NCI-H460 (cell line): ENCODE measurements at places on chromosomes 4 and X. TPM values are rescaled to one million over a fixed set of nuclear protein-coding genes. Genes with fewer than 3 reads are reported as not detected.

- DNase-seq: no peak
Observed at GRCh38 chr4:145069361-145069760, 28.6 kb downstream of the ANAPC10 start.

GRCh38 chr4:85696661-85697060 lies 221.7 kb downstream of the ARHGAP24 start:
- DNase-seq: no peak

- DNase-seq: no peak
Observed at GRCh38 chr4:6395466-6396228, 76.8 kb downstream of the PPP2R2C start.

GRCh38 chr4:10974371-10974770 lies 289.8 kb upstream of the CLNK start:
- DNase-seq: no peak

DNA sequence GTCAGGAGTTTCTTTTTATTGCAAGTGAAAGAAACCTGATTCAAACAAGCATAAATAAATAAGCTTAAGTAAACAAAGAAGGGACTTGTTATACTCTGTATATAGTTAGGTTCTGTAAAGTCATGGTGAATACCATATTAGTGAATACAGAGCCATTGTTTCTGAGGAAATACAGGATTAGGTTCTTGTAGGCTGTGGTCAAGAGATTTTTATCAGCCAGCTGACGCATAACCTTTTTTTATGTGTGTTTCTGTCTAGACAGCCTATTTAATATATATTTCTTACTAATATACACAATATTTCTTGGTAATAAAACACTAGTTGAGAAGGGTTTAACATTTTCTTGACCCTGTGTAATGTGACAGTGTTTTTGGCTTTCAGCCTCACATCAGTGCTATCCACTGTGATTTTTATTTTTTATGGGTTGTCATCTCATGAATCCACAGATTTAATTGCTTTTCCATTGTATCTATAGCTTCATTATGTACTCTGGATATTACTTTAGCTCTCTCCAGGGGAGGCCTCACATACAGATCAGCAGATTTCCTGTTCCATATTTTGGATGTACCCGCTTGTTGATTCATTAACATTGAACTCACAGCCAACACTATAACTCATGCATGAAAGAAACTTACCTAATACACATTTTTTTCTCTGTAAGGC lies 8.0 kb downstream of the HERC3 start:
- no peak for DNase-seq

- DNase-seq: peak; percentile 38
Observed at GRCh38 chrX:49041744-49042580, 1.2 kb downstream of the TFE3 start.

DNA sequence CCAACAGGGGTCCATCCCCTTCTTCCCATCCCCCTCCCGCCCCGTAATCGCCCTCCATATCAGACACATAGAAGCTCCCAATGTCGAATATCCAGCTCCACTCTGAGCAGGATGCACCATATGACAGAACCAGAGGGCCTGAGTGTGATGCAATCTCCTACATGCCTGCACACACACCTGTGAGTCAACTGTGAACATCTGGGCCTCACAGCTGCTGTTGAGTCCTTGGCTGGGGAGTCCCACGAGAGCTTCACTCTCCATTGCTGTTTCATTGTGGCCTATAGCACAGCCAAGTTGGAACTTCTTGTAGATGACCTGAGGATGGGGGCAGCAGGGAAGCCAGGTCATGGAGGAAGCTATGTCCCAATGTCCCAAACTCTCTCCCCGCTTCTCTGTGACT lies 8.2 kb downstream of the SLC38A5 start:
- no peak for DNase-seq

DNA sequence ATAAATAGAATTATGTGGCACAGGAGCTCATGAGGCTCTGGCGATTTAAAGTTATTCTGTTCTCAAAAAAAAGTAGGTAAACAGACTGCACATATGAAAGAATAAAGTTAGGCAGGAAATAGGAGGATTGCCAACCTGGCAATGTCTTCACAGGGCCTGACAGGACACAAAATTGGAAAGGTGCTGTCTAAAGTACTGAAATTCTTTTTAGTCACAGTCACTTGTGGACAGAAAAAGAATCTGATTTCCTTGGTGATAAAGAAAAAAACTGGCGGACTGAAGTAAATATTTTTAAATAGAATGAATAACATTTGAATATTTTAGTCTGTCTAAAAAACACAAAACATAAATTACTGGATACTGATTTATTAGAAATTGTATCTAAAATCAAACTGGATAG lies 124.4 kb downstream of the VEGFC start:
- DNase-seq: no peak

- DNase-seq: no peak
Observed at GRCh38 chr4:3213106-3213425, 35.9 kb upstream of the MSANTD1 start.

GRCh38 chr4:6881908-6882307 lies 27.7 kb upstream of the TBC1D14 start:
- no peak for DNase-seq

- DNase-seq: no peak
Observed at GRCh38 chr4:168150420-168151050, 58.2 kb downstream of the ANXA10 start.

- DNase-seq: no peak
Observed at GRCh38 chr4:48367016-48367415, 25.7 kb downstream of the SLAIN2 start.

GRCh38 chrX:153865685-153866084 lies 20.3 kb downstream of the L1CAM start:
- DNase-seq: no peak

DNA sequence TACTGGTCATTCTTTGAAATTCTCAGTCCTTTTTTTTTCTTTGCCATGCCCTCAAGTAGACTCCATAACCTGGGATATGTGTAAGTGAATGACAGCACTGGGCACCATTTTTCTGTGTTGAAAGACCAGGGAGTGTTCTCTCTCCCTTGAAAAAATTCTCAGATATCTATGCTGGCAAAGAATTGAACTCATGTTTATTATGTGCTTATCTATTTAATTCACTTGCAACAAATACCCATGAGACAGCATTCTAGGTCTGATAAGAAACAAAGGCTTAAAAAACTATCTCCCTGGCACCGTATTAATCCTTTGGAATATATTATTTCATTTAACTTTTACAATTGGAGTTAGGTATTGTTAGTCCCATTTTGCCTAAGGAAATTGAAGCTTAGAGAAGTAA lies 36.7 kb downstream of the LARP7 start:
- no peak for DNase-seq

DNA sequence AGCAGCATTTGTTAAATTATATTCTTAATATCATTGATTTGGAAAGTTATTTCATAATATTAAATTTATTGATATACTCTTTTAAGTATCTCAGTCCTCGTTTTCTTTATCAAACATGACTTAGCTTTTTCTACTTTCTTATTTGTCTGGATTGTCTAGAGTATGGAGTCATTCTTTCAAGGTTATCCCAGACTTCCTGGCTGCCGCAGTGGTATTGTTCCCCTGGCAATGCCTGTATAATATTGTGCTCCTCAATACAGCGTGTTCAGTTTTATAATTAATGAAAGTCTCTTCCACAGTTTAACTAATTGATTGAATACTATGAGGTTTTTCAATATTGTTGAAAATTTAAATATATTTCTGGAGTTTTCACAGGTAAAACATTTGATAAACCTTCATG lies 310.9 kb downstream of the ANKRD50 start:
- no peak for DNase-seq

GRCh38 chr4:118810991-118811764 lies 24.7 kb downstream of the SEC24D start:
- DNase-seq: no peak

GRCh38 chrX:47264483-47265173 lies 31.8 kb downstream of the USP11 start:
- DNase-seq: no peak

GRCh38 chrX:2933125-2933900 lies 4.2 kb upstream of the ARSD start:
- DNase-seq: no peak

- no peak for DNase-seq
Observed at GRCh38 chrX:130246084-130246483, 22.6 kb downstream of the ZNF280C start.

DNA sequence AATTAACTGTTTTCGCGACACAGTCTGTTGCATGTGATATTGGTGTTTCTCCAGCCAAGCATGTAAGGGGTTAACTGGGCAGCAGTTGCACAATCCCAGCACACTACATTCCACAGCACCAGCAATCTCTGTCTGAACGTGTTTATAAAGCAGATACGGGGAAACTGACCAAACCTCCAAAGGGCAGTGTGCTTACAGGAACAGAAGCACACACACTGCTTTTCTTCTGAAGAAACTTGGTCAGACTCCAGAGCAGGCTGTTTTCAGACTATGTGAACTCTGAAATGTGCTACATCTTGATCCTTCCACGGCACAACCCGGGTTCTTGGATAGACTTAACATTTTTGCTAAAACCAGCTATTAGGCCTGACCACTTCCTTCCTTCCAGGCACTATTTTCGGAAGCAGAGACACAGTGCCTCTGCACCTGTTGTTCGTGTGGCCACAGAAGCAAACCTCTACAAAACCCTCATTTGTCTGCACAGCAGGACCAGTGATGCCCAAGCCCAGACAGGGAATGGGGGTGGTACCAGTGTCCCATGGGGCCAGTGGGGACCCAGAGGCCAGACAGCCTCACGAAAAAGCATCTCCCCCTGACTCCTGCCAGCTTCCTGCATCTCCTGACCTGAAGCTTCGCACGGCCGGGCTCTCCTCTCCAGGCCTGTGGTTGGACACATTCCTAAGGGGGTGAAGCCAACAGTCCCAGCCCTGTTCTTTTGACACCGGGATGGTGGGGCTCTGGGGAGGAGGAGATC lies 90.1 kb downstream of the IRF2 start:
- peak; percentile 30 for DNase-seq

- no peak for DNase-seq
Observed at GRCh38 chrX:147894366-147894963, 17.3 kb upstream of the FMR1 start.

- DNase-seq: no peak
Observed at GRCh38 chr4:57661517-57662090, 551.4 kb upstream of the IGFBP7 start.

GRCh38 chr4:173415885-173416653 lies 17.2 kb upstream of the SCRG1 start:
- DNase-seq: no peak

- DNase-seq: no peak
Observed at GRCh38 chrX:10025742-10026493, 58.8 kb downstream of the CLDN34 start.

DNA sequence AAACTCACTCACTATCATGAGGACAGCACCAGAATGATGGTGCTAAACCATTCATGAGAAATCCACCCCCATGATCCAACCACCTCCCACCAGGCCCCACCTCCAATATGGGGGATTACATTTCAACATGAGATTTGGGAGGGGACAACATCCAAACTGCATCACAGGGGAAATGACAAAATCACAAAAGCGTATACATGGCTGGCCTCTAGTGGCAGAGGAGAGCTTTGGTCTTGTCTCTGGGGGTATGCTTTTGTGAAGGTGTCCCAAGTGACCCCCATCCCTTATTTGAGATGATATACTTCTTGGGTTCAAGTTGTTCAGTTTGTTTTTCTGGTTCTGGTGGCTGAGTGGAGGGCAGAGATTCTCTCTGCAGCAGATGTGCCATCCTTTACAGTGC lies 8.5 kb upstream of the SETD7 start:
- DNase-seq: no peak

GRCh38 chr4:121061215-121061614 lies 11.1 kb downstream of the NDNF start:
- no peak for DNase-seq

GRCh38 chr4:139823746-139824145 lies 158.1 kb downstream of the MGST2 start:
- DNase-seq: no peak

DNA sequence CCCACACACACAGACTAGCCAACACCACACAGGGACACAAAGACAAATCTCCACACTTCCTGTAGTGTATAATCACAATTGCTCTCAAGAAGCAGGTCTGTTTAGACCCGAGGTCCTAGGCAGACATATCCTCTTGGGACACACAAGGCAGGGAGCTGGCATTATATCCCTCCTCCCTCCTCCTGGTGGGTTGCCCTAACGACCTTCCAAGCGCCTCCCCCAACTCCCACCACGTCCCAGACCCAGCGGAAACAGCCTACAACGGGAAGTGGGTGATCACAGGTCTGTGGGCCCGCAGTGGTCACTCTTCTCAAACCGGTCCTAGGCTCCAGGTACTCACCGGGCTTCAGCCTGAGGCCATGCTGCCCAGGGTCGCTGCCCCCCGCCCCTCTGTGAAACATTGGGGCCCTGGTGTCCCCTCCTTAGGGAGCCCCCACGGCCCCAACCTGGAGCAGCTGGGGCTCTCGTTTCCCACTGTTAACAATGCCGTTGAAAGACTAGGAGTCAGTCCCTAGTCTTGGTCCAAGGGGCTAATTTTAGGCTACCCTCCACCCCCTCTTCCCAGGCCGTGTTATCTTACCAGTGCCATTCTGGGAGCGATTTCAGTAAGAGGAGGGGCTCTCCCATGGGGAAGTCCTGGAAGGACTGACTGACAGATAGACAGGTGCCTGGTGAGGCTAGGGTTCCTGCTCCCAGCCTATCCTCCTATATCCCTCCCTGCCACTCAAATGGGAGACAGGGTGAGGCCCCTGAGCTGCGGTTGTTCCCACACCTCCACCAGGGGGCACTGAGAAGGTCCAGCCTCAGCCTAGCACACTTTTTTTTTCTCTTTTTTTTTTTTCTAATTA lies at the start of gene ASB12:
ASB12 (minus strand) TSS at position 485 of the 848 bp plus-strand sequence. CDS start 4,957 bp downstream, outside the sequence.
- no peak for DNase-seq

- DNase-seq: no peak
Observed at GRCh38 chr4:184732126-184732525, 1.8 kb downstream of the CENPU start.

GRCh38 chrX:122625821-122626220 lies 558.3 kb upstream of the GRIA3 start:
- DNase-seq: no peak

- no peak for DNase-seq
Observed at GRCh38 chr4:73735231-73735630, 5.1 kb upstream of the CXCL8 start.

CXorf49 gene
- not detected in 2 replicates for total RNA-seq

SUV39H1 gene
- total RNA-seq: 9.0 and 9.5 TPM in 2 replicates

COX7B2 gene
- total RNA-seq: not detected in 2 replicates

FREM3 gene
- total RNA-seq: not detected in 2 replicates

CDKL2 gene
- total RNA-seq: 1.1 and 2.2 TPM in 2 replicates

SMAD1 gene
- 17.4 and 23.1 TPM in 2 replicates for total RNA-seq

LNX1 gene
- total RNA-seq: 0.09 TPM in 1 of 2 replicates, not detected in the other

KLHL4 gene
- 5.2 and 5.8 TPM in 2 replicates for total RNA-seq

IKBKG gene
- 33.2 and 37.9 TPM in 2 replicates for total RNA-seq

APLN gene
- 8.9 and 9.8 TPM in 2 replicates for total RNA-seq

SSX1 gene
- total RNA-seq: not detected in 2 replicates
